Renal pelvis (tissue), 12 donors: ENCODE measurements at places on chromosomes 16 and 17. TPM values are rescaled to one million over a fixed set of nuclear protein-coding genes. Genes with fewer than 3 reads are reported as not detected.

SDR42E2 gene
- polyA plus RNA-seq: 0.23 TPM

KIF18B gene
- 12.1 TPM for polyA plus RNA-seq

KRT20 gene
- 0.80 TPM for polyA plus RNA-seq

ANKFN1 gene
- 0.89 TPM for polyA plus RNA-seq

SCIMP gene
- polyA plus RNA-seq: 0.91 TPM

CD300H gene
- not detected for polyA plus RNA-seq

TNFRSF13B gene
- not detected for polyA plus RNA-seq

ARSG gene
- 5.5 TPM for polyA plus RNA-seq

ADAP2 gene
- 3.0 TPM for polyA plus RNA-seq

CMTM2 gene
- polyA plus RNA-seq: 0.56 TPM

LHX1 gene
- 116 TPM for polyA plus RNA-seq

HOXB7 gene
- 55.3 TPM for polyA plus RNA-seq

TEX19 gene
- polyA plus RNA-seq: not detected

CES5A gene
- polyA plus RNA-seq: 0.13 TPM

DNA sequence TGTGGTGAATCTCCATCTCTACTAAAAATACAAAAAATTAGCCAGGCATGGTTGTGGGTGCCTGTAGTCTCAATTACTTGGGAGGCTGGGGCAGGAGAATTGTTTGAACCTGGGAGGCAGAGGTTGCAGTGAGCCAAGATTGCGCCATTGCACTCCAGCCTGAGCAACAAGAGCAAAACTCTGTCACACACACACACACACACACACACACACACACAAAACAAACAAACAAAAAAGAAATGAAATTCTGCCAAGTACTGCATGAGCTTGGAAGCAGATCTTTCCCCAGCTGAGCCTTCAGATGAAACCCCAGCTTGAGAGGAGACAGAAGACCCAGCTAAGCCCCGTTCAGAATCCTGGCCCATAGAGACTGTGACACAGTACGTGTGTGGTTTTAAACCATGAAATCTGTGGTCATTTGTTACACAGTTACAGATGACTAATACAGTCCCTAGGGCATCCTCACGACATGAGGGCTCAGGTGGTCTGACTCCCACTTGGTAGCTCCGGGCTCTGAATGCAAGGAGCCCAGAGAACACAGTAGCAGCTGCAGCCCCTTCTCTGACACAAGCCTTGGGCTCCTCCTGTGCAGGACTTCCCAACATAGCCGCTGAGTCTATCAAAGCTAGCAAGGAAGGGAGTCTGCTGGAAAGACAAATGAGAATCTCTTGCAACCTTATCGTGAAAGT is 132.8 kb downstream of the SEC14L1 start:
- no peak for DNase-seq

GRCh38 chr17:69317625-69318024 is 9.3 kb downstream of the ABCA5 start:
- DNase-seq: no peak

DNA sequence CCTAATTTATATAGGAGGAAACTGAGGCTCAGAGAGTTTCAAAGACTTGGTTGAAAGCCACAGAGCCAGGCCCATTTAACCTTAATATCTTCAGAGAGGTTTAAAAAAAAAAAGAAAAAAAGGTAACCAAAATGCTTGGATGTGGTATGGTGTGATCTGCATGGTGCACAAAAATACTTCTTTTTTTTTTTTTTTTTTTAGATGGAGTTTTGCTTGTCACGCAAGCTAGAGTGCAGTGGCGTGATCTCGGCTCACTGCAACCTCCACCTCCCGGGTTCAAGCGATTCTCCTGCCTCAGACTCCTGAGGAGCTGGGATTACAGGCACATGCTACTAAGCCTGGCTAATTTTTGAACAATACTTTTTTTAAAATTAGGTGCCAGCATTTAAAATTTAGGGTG is 101.8 kb downstream of the XYLT1 start:
- no peak for DNase-seq

DNA sequence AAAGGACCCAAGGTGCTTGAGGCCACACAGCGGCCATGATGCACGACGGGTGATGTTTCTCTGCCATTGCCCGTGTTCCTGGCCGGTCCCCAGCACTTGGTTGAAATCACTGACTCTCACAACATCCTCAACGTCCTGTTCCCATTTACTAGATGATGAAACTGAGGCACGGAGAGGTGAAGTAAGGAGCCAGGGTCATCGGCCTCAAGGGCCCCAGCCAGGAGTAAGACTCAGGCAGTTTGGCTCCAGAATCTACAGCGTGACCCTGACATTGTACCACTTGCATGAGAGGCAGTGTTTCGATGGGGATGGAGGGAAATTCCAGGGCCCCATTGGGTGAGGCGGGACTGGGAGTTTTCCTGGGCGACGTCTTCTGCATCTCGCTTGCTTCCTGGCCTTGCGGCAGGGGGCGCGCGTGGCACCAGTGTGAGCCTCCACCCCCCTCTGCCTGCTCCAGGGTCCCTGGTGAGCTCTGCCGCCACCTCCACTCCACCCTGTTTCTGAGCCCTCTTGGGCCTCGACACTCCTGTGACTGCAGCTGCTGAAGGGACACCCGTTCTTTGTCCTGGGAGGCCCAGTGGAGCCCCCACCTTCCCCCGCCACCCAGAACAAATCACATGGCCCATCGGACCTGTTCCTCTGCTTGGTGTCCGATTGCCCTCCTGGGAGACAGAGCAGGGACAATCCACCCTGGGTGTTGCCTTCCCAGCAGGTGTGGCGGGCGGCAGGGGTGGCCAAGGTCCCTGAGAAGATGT is 133.0 kb upstream of the GSE1 start:
- DNase-seq: no peak

GRCh38 chr16:5228369-5228768 is 130.8 kb upstream of the EEF2KMT start:
- no peak for DNase-seq

- DNase-seq: peak; percentile 62
Measured at GRCh38 chr17:3535253-3535995, 22.2 kb downstream of the TRPV3 start.

- peak; percentile 89 for DNase-seq
Measured at GRCh38 chr17:70074956-70075355, at the start of gene KCNJ16. TSS of gene KCNJ16 (plus strand) at chr17:70075225. CDS start at chr17:70132088, 56,863 bp downstream.

DNA sequence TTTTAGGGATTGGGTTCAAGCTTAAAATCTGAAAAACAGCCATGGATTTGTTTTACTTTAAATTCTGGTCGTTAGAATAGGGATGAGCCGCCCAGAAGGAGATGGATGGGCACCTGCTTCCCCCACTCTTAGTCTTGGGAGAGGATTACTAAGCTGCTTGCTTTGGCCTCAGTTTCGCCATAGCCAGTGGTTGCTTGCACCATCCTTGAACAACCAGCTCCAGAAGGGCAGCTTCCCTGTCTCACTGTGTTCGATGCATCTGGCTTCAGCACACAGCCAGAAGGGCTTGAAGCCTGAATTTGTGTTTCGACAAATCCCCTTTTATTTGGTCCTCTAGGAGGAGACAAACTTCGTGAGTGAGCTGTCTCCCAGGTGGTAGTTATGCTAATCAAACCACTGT is 7.1 kb downstream of the CYB5D2 start:
- DNase-seq: no peak

- DNase-seq: no peak
Measured at GRCh38 chr17:78747488-78747887, 34.6 kb downstream of the CYTH1 start.

- no peak for DNase-seq
Measured at GRCh38 chr17:33642002-33642401, 348.9 kb upstream of the ASIC2 start.

GRCh38 chr17:45132320-45132571 is at the start of gene PLCD3:
TSS of gene PLCD3 (minus strand) at chr17:45132515. CDS start at chr17:45132410, 105 bp downstream.
- DNase-seq: no peak

DNA sequence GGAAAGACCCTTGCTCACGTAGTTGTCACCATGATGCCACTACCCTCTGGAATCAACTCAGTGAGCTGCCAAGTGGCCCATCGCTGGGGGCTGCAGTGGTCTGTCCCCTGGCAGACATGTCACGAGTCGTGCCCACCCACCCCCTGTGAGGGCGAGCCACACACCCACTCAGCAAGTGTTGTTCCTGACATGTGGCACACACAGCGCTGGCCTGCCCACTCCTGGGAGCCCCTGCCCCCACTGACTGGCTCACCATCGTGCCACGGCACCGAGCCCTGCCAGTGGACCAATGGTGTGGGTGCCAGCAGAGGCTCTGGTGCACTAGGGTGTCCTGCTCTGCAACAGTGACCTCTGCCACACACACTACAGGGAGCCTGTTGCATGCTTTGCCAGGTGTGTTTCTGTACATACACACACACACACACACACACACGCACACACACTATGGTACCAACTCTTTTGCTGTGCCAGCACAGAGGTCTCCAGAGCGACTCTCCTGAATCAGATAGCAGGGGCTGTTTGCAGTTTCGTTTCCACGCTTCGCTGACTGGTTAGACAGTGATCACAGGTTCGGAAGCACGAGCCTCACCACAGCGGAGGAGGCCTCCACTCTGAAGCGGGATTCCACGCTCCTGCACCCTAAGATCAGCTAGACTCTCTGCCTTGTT is 7.7 kb downstream of the RTN4RL1 start:
- DNase-seq: no peak
